ENCODE measurements at places on chromosomes 6 and 20.

DNA sequence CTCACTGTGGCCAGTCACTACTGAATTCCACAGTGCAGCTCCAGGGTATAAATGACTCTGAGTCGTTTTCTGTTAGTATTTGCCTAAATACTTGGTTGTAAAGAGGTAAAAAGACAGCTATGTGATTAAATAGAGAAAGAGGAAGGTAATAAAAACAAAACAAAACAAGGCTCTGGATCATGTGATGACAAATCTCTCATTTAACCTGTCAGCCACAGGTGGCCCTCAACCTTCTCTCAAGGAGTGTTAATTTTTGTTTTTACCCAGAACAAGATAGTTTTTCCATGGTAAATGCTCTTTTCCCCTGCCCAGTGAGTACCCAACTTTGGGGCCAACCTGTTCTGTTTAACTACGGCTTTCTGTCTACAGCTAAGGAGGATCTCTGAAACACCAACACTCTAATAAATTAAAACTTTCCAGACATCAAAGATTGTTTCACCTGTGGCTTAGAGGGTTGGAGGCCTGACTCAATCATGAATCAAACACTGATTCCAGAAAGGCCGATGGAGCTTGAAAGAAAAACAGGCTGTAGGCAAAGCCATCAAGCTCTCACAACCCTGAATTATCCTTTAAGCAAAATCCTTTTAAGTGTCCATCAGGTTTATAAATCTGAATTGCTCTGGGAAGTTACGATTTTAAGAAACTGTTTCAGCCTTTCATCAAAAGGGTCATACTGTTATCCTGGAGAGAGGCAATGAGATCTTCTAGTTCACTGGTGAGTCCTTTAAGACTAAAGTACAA lies 81.5 kb upstream of the BCLAF1 start:
- no peak for DNase-seq

DNA sequence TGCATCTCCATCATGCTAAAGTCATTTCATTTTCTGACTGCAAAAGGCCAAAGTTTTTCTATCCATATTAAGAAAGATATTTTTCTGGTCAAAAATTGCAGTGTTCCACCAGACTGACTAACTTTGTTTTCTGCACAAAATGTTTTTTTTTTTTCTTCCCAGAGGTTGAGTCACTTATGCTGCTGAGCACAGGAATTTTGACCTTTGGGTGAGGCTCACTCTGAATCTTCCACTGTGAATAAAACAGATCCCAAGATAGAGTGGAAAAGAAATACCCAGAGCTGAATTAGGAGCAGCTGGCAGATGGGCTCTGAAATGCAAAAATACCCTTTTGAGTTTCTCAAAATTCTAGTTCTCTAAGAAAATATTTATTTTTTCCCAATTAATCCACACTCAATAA lies 996.8 kb downstream of the KIF16B start:
- DNase-seq = no peak

DNA sequence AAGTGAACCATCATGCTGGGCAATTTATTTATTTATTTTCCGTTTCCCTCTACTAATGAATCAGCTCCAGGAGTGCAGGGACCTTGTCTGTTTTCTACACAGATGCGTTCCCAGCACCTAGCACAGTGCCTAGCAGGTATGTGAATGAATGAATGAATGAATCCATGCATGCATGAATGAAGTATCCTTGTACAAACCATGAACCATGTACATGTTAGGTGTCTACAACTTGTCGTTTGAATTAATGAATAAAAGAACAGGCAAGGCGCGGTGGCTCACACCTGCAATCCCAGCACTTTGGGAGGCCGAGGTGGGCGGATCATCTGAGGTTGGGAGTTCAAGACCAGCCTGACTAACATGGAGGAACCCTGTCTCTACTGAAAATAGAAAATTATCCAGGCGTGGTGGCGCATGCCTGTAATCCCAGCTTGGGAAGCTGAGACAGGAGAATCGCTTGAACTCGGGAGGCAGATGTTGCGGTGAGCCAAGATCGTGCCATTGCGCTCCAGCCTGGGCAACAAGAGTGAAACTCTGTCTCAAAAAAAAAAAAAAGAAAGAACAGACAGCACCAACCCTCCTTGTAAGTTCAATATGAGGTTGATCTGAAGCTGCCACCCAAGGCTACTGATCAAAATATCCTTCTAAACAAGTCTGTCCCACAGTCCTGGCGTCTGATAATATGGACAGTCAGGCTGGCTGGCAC lies 27.3 kb upstream of the SLC9A8 start:
- no peak for DNase-seq

DNA sequence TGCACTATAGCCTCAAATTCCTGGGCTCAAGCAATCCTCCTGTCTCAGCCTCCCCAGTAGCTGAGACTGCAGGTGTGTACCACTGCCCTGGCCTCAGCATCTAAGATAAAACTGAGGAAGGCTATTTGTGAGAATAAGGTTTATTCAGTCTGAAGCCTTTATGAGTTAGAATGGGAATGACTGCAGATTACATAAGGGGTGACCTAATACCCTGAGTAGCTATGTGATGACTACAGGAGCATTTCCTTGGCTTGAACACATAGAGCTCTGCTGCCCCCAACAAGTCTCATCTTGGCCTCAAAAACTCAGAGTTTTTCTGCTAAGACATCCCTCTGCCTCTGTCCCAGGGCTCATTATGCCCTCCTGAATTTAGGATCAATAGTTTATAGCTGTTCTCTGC lies 7.6 kb downstream of the GSS start:
- DNase-seq = no peak

DNA sequence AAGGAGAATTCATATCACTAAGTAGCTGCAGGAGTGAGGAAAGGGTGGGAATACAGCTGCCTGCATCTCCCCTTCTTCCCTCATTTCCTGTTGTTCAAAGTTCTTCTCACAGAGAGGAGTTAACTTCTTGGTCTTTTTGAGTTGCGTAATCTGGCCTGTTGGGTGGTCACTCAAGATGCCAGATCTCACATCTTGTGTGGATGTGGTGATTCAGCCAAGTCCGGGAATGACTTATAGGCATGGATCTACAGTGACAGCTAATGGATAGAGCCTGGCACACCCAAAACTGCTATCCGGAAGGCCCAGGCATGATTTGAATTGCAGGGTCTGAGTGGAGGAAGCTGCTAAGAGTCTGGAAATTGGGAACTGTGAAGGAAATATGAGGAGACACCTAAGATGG lies 100.2 kb upstream of the SLC35B3 start:
- no peak for DNase-seq

DNA sequence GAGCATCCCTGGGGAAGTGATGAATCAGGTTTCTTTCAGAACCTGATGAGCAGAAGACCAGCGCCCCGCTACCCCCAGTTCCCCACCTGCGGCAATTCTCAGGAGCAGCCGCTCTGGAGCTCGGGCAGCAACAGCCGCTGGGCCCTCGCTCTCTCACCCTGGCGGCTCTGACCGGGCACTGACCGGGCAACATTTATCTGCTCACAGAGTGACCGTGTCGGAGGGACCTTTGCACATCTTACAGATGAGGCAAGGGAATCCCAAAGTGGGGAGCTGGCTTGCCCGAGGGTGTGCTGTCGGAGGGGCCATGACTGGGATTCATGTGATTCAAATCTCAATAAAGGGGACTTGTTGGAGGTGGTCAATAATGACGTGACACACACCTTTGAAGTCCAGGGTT lies 26.2 kb upstream of the KCNK16 start:
- no peak for DNase-seq

DNA sequence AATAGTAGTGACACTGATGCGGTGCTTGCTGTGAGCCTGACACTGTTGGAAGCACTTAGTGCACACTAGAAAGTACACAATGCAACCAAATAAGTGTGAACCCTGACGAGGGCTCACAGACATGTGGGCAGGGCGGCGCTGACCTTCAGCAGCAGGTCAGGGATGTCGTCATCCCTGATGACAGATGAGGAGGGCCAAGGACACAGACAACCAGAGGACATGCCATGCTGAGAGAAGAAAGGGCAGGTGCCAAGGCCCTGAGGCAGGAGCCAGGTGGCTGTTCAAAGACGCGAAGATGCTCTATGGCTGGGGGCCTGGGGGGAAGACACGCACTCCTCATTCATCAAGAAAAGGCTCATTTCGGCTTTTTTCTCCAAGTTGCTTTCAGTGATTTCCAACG lies 176.4 kb upstream of the CST7 start:
- no peak for DNase-seq

DNA sequence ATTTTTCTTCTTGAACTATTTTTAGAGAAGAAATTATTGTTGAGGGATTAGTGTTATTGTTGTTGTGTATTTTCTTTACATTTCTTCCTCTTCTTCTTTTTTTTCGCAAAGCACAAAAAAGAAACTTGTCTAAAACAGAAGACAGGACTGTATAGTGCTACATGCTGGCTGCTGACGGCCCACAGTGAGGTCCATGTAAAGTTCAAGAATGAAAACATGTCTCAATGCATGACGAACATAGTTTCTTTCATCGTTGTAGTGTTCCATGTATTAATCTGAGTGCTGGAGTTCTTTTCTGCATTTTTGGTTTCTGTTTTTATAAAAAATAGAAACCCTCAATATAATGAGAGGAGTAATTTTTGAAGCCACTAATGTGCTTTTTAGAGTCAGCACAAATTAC lies 462.9 kb upstream of the MARCKS start:
- DNase-seq = no peak

- no peak for DNase-seq
These were observed 2.5 kb upstream of the TMEM14C start for GRCh38 chr6:10720265-10720959.

GRCh38 chr6:106108129-106108528 lies 22.0 kb downstream of the PRDM1 start:
- DNase-seq = no peak

GRCh38 chr6:166106076-166106686 lies 61.5 kb downstream of the TBXT start:
- DNase-seq = peak; percentile 17

GRCh38 chr6:148893073-148893472 lies 146.2 kb downstream of the UST start:
- no peak for DNase-seq

- DNase-seq = no peak
These were observed 15.6 kb upstream of the HMGN3 start for GRCh38 chr6:79250107-79250514.

- no peak for DNase-seq
These were observed 60.7 kb downstream of the GRIK2 start for GRCh38 chr6:101454106-101454676.

All from GM19239 (cell line).